ENCODE measurements at places on chromosomes 11 and 22.

- no peak for DNase-seq
Measured at GRCh38 chr11:78190374-78190773, 1.7 kb downstream of the USP35 start.

- DNase-seq = no peak
Measured at GRCh38 chr11:95443386-95443785, 212.4 kb upstream of the SESN3 start.

DNA sequence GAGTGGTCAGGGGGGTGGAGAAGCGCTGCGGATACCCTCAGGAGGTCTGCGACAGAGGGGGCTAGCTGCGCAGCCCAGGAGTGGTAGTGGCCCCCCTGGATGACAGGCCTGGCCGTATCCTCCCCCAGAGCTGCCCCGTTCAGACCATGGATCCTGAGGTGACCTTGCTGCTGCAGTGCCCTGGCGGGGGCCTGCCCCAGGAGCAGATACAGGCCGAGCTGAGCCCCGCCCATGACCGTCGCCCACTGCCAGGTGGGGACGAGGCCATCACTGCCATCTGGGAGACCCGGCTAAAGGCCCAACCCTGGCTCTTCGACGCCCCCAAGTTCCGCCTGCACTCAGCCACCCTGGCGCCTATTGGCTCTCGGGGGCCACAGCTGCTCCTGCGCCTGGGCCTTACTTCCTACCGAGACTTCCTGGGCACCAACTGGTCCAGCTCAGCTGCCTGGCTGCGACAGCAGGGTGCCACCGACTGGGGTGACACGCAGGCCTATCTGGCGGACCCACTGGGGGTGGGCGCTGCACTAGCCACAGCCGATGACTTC lies 505 bp downstream of the NUDT22 start:
- DNase-seq = peak; percentile 44

DNA sequence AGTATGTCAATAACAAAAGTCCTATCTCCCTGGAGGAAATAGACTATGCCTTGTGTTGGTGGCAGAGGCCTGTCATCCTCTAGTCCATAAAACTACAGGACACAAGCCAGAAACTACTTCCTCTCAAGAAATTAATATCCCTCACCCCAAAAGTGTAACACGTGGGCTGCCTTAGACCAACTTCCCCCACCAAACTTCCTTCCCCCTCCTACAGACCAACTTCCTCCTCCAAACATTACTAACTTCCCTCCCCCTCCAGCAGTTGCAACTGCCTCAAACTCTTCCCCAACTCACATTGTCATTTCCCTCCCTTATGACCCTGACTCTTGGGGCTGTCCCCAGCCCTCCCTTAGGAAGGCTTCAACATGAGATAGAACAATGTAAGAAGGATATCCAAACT lies 6.3 kb downstream of the OR52K2 start:
- no peak for DNase-seq

GRCh38 chr22:46934746-46935491 lies 172.5 kb downstream of the TBC1D22A start:
- DNase-seq = peak; percentile 66

GRCh38 chr22:31926969-31927368 lies 17.4 kb upstream of the YWHAH start:
- DNase-seq = no peak

DNA sequence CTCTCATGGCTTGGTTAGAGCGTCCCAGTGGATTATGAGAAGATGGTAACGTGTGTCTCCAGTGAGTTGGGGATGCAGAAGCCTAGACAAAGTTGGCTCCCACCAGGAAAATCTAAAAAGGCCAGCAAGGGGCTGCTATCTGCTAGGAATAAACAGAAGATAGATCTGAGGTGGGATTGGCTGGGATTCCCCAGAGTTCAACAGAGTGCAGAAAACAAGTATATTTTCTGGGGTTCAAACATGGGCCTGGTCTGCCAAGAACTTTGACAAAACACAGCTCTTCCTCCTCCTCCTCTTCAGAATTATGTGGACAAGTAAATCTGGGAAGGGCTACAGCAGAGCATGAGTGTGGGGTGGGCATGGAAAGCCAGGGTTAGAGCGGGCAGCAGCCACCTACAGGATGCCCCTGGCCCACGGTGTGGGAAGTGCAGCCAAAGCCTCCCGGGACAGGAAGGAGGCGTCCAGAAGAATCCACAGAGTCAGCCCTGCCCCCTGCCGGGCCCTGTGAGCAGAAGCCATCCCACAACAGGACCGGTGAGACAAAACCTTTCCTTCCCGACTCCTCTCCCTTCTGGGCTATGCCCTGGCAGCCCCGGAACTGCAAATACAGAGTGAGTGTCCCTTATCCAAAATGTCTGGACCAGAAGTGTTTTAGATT lies 67.1 kb downstream of the CD82 start:
- DNase-seq = peak; percentile 40

GRCh38 chr11:92702037-92702804 lies 267.2 kb upstream of the MTNR1B start:
- no peak for DNase-seq

- DNase-seq = no peak
Measured at GRCh38 chr11:16774936-16775613, 36.6 kb downstream of the C11orf58 start.

DNA sequence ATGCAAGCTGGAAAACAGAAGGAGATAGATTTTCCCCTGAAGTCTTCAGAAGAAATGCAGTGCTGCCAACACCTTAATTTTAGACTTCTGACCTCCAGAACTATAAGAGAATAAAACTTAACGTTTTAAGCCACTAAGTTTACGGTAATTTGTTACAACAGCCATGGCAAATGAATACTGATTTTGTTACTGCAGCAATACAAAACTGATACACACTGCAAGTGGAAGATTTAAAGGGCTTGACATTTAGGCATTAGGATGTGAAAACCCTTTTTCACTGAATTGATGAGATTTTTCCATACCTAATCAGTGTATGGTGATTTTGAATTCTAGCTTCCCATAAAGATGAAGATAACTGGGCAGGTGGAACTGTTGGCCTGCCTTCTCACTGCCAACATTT lies 22.1 kb upstream of the LMO2 start:
- DNase-seq = no peak

DNA sequence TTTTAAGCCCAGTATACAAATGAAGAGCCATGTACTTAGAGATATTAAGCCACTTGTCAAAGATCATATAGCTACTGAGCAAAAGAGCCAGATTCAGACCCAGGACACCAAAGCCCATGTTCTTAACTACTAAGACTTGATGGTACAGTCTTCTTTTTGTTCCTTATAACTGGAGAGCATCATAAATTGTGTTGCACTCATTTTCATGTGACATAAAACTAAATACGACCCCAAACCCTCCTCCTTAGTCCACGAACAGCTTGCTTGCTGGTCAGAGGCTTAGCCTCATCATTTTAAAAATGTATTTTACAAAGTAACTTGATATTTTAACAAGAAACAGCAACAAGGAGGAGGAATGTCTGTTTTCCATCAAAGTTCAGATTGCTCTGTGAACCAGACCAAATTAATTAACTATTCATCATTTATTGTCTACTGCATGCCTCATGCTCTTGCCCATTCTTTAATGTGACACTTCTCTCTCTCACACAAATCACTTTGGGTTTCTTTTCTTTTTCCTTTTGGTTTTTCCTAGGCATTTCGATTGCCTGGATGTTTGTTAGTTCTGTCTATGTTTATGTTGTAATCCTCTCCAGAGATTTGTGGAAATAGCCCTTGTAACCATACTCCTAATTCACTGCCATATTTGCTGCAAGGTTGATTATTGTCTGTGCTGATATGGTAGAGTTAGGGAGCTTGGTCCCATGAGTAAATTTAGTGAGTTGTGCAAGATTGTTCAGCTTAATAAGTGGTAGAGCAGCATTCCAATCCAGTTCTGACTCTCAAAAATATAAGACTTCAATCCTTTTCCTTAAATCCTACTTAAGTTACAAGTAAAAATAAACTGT lies 8.4 kb upstream of the ARHGAP20 start:
- no peak for DNase-seq

GRCh38 chr22:23836281-23836680 lies 2.5 kb downstream of the DERL3 start:
- DNase-seq = no peak

DNA sequence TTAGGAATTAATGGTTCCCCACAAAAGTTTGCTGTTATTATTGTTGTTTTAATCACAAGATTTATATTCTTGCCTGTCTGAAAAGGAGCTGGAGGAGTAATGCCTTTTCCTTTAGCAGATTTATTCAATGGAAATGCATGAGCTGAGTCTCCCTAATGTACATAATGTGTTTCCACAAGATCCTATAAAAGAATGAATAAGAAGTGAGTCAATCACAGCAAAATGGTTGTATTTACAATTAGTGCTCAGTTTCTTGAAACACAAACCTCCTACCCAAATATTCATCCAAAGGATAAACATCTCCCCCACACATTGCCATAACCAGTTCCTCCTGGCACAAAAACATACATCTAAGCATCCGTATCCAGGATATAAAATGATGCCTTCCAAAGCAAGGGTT lies 33.3 kb downstream of the ME3 start:
- DNase-seq = no peak

DNA sequence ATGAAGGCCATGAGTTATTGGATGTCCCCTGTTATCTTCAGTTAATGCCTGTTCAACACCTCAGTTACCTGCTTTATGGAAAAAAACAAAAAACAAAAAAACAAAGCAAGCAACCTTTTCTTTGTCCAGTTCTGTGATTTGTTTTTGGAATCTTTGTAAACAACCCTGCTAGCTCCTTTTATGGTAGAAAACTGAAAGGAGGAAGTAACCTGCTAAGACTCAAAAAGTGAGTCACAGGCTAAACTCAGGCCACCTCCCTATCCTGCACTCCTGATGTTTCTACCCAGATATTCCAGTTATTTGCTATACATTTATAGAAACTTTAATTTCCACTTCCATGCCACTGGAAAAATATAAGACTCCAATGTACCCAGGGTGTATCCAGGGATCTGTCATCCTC lies 20.6 kb upstream of the TLCD5 start:
- DNase-seq = peak; percentile 35

GRCh38 chr11:71486320-71486719 lies 33.3 kb downstream of the NADSYN1 start:
- DNase-seq = no peak

GRCh38 chr11:44190883-44191230 lies 95.4 kb downstream of the EXT2 start:
- peak; percentile 1 for DNase-seq

GRCh38 chr11:117851106-117851505 lies 25.4 kb downstream of the FXYD6 start:
- DNase-seq = no peak

- no peak for DNase-seq
Measured at GRCh38 chr22:24883432-24883831, 63.1 kb downstream of the LHFPL7 start.

- DNase-seq = no peak
Measured at GRCh38 chr11:97794876-97795275, 1225.9 kb upstream of the CNTN5 start.

- no peak for DNase-seq
Measured at GRCh38 chr11:114322934-114323333, 26.7 kb downstream of the NNMT start.

GRCh38 chr11:100741866-100742625 lies 55.0 kb downstream of the ARHGAP42 start:
- no peak for DNase-seq

- DNase-seq = no peak
Measured at GRCh38 chr22:50308986-50309600, 1.6 kb upstream of the PLXNB2 start.

DNA sequence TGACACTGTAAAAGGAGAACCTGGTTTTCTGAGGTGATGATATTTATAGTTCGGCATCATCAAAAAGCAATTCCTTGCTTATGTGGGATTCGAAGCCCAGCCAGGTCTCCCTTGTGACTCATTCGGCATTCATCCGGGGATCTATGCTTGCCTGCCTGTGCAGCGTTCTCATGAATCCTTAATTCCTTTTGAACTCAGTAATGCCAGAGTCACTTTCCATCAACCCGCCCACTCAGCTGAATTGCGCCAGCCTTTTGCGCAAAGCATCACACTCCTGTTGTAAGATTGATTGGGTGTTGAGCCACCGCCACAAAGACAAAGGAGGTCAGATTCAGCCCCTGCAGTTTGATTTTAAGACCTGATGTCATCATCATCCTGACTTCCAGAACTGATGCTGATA lies 128.6 kb downstream of the SLC17A6 start:
- no peak for DNase-seq

- DNase-seq = no peak
Measured at GRCh38 chr22:35128637-35129036, 62.7 kb downstream of the ISX start.

DNA sequence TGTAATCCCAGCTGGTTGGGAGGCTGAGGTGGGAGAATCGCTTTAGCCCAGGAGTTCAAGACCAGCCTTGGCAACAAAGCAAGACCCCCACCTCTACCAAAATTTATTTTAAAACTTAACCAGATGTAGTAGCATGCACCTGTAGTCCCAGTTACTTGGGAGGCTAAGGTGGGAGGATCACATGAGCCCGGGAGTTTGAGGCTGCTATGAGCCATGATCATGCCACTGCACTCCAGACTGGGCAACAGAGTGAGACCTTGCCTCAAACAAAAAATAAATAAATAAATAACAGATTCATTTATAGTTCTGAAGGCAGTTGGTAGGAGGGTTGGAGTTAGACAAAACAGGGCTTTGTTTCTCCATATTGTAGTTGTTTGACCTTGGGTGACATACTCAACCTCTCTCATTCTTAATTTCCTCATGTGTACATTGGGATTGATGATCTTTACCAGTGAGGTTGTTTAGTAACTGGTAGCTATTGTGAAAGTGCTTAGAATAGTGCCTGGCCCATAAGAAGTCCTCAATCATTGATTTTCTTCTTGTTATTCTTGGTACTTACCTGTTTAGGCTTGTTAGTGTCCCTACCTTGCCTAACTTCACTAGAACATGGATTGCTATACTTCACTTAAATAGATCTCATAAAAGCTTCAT lies 79.1 kb downstream of the EMSY start:
- DNase-seq = no peak

DNA sequence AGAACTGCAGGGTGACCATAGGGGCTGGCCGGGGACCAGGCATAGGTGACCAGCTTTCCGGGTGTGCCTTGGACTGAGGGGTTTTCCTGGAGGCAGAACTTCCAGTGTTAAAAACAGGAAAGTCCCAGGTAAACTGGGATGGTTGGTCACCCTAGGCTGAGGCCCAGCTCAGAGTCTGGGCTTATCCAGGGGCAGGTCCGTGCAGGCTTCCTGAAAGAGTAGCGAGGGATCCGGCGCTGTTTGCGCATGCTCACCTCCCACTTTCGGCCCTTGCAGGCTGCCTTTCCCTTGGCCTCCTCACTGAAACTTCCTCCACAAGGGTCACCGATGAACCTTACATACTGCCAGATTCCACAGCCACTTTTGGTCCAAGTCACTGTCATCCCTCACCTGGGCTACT lies 119.8 kb upstream of the PLET1 start:
- no peak for DNase-seq

- no peak for DNase-seq
Measured at GRCh38 chr22:32532820-32533128, 58.2 kb downstream of the FBXO7 start.

- DNase-seq = peak; percentile 89
Measured at GRCh38 chr11:66347425-66348276, at the start of gene B4GAT1. Gene B4GAT1, minus strand, starts transcription at chr11:66347629. Its CDS starts 84 bp downstream, at chr11:66347545.

GRCh38 chr22:47612311-47612910 lies 850.0 kb downstream of the TBC1D22A start:
- no peak for DNase-seq

- no peak for DNase-seq
Measured at GRCh38 chr22:48729499-48730171, 1098.0 kb downstream of the BRD1 start.
